Myocyte (in vitro differentiated cells): ENCODE measurements at places on chromosomes 7 and 10.

- DNase-seq = peak; percentile 66
These were observed at the start of gene PROSER2 for GRCh38 chr10:11823122-11823988. Gene PROSER2 (plus strand): TSS chr10:11823356. CDS start chr10:11852078, 28,722 bp downstream.

DNA sequence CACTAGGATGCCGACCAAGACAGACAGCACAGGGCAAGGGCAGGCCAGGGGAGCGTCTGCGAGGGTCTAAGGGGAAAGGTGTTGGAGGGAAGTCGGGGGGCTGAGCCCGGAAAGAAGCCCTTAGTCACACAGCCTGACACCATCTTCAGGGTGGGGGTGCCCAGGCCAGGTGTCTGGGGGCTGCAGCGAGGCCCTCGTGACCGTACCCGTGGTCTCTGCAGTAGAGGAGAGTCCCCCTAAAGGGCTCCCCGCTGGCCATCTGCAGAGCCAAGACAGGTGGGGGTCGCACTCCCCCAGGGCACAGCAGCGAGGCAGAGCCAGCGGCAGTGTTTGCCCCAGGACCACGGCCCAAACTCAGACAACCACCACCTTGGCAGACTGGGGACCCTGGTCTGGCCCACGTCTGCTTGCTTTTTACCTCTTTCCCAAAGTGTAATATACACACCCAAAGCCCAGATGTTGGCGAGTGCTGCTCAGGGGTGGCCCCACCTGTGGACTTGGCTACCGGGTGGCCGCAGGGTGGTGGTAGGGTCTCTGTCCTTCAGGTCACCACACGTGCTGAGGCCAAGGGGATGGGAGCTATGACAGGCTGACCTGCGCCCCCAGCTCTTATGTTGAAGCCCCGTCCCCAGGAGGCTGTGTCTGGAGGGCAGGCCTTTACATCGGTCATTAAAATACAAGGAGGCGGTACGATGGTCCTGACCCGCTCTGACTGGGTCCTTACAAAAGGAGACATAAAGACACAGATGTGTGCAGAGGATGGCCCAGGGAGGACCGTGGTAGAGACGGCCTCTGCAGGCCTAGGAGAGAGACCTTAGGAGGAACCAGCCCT is 107.4 kb downstream of the DNAJB6 start:
- DNase-seq = no peak

DNA sequence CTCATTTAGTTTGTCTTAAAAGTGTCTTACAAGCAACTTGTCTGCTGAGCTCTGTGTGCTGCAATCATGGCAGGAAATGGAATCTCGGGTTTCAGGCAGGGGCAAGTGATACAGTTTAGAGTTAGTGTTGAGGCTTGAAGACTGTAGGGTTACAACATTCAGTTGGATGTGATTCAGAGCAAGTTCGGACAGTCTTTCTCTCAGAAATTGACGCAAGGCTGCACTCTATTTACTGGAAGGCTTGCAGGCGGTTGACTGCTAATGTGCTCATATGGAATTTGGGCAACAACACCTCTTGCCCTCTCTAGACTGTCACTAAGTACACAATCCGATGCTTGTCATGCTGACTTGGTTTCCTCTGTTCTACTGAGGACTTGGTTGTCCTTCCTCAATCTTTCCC is 161.7 kb upstream of the BMPER start:
- peak; percentile 84 for DNase-seq

GRCh38 chr10:74223755-74224529 is 72.9 kb downstream of the ADK start:
- peak; percentile 85 for DNase-seq

GRCh38 chr10:124493214-124493882 is 31.7 kb downstream of the LHPP start:
- no peak for DNase-seq

GRCh38 chr7:149622444-149623210 is 125.0 kb upstream of the ZNF746 start:
- DNase-seq = no peak

GRCh38 chr7:91353848-91354247 is 89.6 kb downstream of the FZD1 start:
- DNase-seq = peak; percentile 11

- DNase-seq = no peak
These were observed 216.5 kb downstream of the PLXNA4 start for GRCh38 chr7:132359743-132360142.

DNA sequence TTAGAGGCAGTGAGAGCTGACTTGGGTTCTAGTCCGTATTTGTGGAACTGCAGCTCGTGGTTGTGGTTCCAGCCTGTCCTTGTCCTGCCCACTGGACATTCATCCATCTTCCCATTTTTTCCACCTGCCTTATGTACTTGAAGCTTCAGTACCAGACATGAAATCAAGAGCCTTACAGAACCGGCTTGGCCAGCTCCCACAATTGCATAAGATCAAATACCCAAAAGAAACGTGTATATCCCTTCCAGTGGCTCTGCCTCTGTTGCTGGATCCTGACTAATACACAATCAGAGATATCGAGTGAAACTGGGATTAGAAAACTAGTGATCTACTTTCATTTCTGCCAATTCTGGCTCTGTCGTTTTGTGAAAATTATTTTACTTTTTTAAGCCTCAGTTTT is 23.8 kb upstream of the LIPA start:
- DNase-seq = no peak

DNA sequence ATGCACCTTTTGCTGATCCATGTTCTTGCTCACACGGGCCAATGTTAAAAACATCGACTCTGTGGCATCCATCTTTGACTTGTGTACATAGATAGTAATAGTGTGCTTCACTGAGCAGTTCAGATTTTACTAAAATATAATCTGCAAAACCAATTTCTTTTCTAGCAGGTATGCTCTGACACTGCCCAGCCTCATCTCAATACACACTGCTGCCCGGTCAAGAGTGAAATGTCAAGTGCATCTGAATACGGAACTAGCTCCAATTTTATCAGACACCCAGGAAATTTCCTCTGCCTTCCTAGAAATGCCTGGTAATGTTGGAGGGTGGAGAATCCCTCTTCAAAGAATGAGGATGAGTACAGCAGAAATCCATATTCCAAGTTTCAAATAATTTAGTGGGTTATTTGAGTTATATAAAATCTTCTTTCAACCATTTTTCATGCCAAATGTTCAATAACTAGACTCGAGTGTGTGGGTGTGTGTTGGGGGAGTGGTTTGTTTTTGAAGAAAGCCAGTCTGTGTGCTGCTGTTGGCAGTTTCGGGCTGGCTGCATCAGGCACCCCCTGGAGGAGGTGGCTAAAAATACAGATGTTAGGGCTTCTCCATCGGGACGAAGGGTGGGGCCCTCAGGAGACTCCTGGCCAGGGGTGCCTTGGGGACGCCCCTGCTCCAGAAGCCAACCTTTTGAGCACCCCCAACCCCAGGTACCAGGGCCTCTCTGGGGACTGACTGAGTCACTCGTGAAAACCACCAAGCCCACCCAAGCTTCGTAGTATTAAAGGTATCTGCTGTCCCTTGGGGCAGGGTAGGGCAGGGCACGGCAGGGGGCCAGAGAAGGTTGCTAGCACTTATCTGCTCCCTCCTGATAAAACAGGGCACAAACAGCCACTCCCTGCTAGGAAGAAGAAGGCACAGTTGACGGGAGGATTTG is 15.4 kb downstream of the CTBP2 start:
- DNase-seq = no peak

GRCh38 chr10:131846240-131847101 is 54.3 kb upstream of the PPP2R2D start:
- DNase-seq = no peak

DNA sequence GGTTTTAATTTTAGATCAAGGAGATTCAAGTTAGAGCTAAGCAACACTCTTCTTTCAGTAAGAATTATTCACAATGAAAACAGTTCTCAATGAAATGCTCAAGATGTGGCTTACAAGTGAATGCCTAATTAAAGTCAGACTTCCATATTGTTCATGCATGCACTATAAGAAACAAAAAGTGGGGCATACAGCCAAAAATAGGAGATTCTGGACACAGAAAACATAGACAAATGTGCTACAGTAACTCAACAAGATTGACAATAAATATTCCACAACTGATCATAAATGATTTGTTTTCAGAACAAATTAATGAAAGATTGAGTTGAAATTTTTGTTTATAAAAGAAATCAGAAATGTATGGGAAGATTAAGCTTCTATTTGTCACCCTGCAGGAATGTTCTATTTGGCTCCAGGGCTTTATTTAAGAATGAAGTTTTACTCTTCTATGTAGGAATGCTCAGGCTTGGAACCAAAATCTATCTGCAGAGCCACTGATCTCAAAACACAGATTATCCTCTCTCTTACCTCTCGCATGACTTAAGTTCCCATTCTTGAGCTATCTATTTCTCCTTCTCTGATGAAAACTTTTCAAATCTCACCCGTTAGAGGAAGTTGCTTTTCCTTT is 89.0 kb upstream of the PIP4K2A start:
- DNase-seq = no peak

- no peak for DNase-seq
These were observed 158.5 kb downstream of the CDH23 start for GRCh38 chr10:71555087-71555723.

DNA sequence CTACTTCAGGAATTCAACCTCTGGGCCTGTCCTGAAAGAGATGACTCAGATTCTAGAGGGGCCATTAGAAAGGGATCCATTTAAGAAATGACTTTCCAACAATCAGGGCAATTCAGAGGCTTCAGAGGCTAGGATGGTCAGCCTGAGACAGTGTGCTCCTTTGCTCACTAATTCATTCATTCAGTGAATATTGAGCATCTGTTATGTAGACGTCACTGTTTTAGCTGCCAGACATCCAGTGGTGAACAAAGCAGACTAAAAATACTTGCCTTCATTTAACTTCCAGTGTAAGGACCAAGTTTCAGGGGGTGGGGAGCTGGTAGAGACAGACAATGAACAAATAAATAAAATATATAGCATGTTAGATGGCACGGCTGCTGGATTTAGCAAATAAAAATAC is 1.6 kb downstream of the KIAA1217 start:
- DNase-seq = no peak
